Lung (tissue), 17 donors: ENCODE measurements at places on chromosomes 7 and 10.

- DNase-seq = no peak
Observed at GRCh38 chr10:12788277-12788676, 213.2 kb downstream of the CCDC3 start.

GRCh38 chr7:71558806-71559613 is 427.1 kb downstream of the GALNT17 start:
- DNase-seq = no peak

- DNase-seq = no peak
Observed at GRCh38 chr7:43211286-43211685, 98.8 kb downstream of the HECW1 start.

GRCh38 chr7:10343108-10343507 is 630.6 kb upstream of the PHF14 start:
- DNase-seq = no peak

DNA sequence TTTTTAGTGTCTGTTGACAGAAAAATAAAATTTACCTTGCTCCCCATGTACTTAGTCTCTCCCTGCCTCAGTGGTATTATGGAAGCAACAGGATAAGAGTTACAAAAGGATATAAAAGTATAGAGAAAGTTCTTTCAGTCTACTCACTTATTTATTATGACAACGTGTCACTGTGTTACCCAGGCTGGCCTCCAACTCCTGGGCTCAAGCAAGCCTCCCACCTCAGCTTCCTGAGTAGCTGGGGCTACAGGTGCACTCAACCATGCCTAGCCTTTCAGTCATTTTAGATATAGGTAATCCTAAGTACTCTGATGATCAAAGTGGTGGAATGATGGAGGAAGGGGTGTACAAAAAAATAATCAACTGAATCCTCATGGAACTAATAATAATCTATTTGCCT is 215.2 kb upstream of the MKLN1 start:
- DNase-seq = no peak

GRCh38 chr7:32846630-32847225 is 44.8 kb downstream of the KBTBD2 start:
- peak; percentile 72 for DNase-seq

DNA sequence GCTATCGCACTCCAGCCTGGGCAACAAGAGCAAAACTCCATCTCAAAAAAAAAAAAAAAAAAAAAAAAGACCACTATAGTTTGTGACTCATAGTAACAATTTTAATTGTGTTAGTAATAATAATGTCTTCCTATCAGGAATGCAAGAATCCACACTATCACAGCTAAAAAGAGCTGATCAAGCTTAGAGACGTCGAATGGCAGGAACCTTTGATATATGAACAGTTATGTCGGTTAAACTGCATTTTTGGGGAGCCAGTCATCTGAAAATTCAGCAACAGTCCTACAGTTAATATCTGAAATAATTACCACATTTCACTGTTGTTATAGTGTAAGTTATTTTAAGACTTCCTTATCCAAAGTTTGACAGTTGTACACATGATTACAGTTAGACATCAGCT is 8.8 kb downstream of the PHYH start:
- DNase-seq = no peak

GRCh38 chr7:32506266-32507054 is 11.2 kb downstream of the AVL9 start:
- no peak for DNase-seq

DNA sequence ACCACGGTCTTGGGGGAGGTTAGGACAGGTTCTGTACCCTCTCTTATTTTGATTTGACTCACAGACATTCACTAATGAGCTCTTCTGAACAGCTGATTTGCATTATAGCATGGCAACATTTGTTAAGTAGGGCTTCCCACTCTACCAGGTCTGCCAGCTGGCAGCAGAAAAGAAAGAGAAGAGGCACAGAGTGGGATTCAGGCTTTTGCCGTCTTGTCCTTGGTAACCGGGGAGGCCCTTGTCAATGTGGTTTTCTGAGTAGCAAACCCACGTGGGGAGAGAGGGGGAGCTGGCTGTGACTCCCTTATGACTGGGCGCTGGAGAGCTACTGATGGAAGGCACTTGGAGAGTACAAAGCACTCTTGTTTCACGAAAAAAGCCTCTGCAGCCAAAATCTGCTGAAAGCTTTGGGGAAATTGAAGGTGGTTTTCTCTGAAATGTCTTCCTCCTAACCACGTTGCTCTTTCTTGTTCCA is 355.3 kb upstream of the GALNT17 start:
- DNase-seq = peak; percentile 53

DNA sequence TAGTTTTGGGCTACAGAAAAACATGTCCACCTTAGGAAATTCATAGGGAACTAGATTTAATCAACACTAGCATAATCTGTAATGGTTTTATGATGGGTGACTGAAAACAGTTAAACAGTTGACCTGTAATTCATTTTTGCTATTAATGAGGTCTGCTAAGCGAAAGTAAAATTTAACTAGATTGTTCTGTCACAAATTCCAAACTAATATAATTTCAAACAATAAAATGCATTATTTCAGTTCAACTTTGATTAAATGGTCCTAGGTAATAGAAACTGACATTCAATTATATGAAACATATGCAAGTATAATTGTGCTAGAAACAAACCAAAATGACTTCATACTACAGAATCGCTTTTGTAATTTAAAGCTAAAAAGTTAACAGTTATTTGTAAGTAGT is 6.9 kb downstream of the NOC3L start:
- DNase-seq = no peak

DNA sequence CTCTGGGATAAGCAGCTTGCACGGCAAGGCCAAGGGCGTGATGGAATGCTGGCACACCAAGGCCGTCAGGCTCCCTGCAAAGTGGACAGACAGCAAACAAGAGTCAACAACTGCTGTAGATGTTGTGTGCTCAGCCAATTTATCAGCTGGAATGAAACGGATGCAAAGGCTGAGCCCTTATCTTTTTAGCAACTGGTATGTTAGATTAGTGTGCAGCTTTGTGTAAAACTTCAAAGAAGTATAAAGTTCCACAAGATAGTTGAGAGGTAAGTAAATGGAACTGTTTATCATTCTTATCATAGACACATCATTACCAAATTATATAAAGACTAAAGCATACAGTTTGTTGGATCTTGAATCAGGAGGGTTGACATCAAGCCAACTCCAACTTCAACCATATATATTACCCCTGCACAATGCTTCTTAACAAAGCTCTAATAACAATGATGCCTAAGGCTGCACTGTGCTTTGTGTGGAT is 289.0 kb downstream of the TNS3 start:
- peak; percentile 91 for DNase-seq

GRCh38 chr10:119980956-119981750 is 88.6 kb downstream of the SEC23IP start:
- no peak for DNase-seq

GRCh38 chr10:103692952-103693811 is 162.2 kb downstream of the SH3PXD2A start:
- DNase-seq = peak; percentile 42

GRCh38 chr10:52752801-52753445 is 19.7 kb downstream of the MBL2 start:
- DNase-seq = no peak

DNA sequence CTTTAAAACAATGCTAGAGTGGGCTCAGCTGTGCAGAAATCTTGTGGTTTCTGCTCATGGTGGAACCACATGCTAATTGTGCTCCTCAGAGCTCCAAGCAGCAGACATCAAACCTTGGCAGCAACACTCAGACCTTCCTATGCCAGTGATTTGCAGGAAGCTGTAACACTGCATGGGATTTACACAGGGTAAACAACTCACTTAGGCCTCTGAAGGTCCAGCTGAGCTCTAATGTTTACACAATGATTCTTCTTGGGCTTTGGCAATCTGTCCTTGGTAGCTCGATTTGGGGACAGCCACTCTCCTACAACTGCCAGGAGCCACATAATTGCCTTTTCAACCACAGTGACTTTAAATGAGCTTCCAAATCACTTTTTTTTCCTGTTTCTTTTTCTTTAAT is 97.7 kb upstream of the PDLIM1 start:
- peak; percentile 23 for DNase-seq

GRCh38 chr7:45638916-45639315 is 64.7 kb downstream of the ADCY1 start:
- peak; percentile 6 for DNase-seq
